Calu3 (cell line): ENCODE measurements at places on chromosomes 2 and 18. TPM values are rescaled to one million over a fixed set of nuclear protein-coding genes. Genes with fewer than 3 reads are reported as not detected.
A peak's percentile ranks its signal among the peaks of the same experiment; 100 is the strongest.

GRCh38 chr2:204046145-204046544 lies 109.6 kb downstream of the ICOS start:
- H3K36me3 ChIP-seq, result no peaks in the 10 kb centered on the region
- DNase-seq, result no peak
- H3K4me3 ChIP-seq, result no peak overlapping the region
- H3K27me3 ChIP-seq, result peaks cover 86% of the 10 kb centered on the region
- H3K4me1 ChIP-seq, result no peaks in the 10 kb centered on the region
- no peak overlapping the region for H3K27ac ChIP-seq

GRCh38 chr18:27921904-27922751 lies 254.8 kb downstream of the CDH2 start:
- peaks cover 13% of the 10 kb centered on the region for H3K36me3 ChIP-seq
- peak overlapping the region; percentile 96 for H3K27ac ChIP-seq
- H3K27me3 ChIP-seq, result no peaks in the 10 kb centered on the region
- H3K4me3 ChIP-seq, result peak overlapping the region; percentile 74
- peaks cover 14% of the 10 kb centered on the region for H3K4me1 ChIP-seq

Gene NAB1
- 39.7 and 52.1 TPM in 2 replicates for total RNA-seq

- H3K4me1 ChIP-seq, result peaks cover 41% of the 10 kb centered on the region
- peak overlapping the region; percentile 19 for H3K27ac ChIP-seq
- no peak overlapping the region for H3K4me3 ChIP-seq
- H3K27me3 ChIP-seq, result no peaks in the 10 kb centered on the region
- DNase-seq, result no peak
Measured at GRCh38 chr2:227864161-227864756, 7.2 kb upstream of the DAW1 start.

- H3K27ac ChIP-seq, result no peak overlapping the region
- peaks cover 25% of the 10 kb centered on the region for H3K4me1 ChIP-seq
- DNase-seq, result no peak
- no peaks in the 10 kb centered on the region for H3K27me3 ChIP-seq
- no peak overlapping the region for H3K4me3 ChIP-seq
- peaks cover 8% of the 10 kb centered on the region for H3K36me3 ChIP-seq
Measured at GRCh38 chr2:179195141-179195540, 69.5 kb downstream of the SESTD1 start.

GRCh38 chr2:159396799-159397198 lies 110.3 kb upstream of the WDSUB1 start:
- no peaks in the 10 kb centered on the region for H3K4me1 ChIP-seq
- no peaks in the 10 kb centered on the region for H3K27me3 ChIP-seq
- H3K36me3 ChIP-seq, result no peaks in the 10 kb centered on the region
- no peak overlapping the region for H3K4me3 ChIP-seq
